ENCODE measurements at places on chromosomes 4 and X. TPM values are rescaled to one million over a fixed set of nuclear protein-coding genes. Genes with fewer than 3 reads are reported as not detected.

The SLC9B1 gene
- 3.1 TPM for total RNA-seq

The ADH6 gene
- not detected for total RNA-seq

The USP17L26 gene
- not detected for total RNA-seq

The SMIM43 gene
- total RNA-seq, result not detected

The HGFAC gene
- 9.4 TPM for total RNA-seq

The ABCD1 gene
- 13.5 TPM for total RNA-seq

The SPATA4 gene
- not detected for total RNA-seq

The BTK gene
- 1.1 TPM for total RNA-seq

The LPAR4 gene
- total RNA-seq, result 3.2 TPM

The ARHGEF9 gene
- 138 TPM for total RNA-seq

The MAPK10 gene
- total RNA-seq, result 92.6 TPM

The SPANXC gene
- not detected for total RNA-seq

The GRSF1 gene
- total RNA-seq, result 61.1 TPM

DNA sequence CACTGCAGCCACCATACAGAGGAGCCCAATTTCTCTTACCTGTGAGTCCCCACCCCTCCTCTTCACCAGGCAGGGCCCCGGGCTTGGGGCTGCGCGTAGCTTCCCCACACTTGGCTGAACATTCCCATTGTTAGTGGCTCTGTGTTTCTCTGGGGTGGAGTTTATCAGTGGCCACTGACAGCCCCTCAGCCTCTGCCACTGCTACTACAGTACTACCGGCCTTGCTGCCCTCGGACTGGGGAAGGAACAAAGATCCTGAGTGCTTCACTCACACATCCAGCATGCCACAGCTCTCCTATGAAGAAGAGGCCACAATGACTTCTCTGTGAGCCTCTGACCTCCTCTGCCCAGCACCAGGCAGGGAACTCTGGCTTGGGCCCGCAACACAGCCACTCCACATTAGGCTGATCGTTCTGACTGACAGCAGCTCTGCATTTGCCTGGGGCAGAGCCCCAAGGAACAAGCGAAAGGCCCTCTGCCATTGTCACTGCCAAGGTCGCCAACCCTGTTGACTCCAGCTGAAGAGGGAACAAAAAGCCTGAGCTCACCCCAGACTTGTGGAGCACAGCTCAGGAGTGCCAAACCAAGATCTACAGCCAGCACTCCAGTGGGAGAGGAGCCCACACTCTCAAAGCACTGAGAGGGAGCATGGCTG is 24.0 kb downstream of the ABCB7 start:
- DNase-seq, result no peak

GRCh38 chr4:24719615-24720014 is 75.8 kb upstream of the SOD3 start:
- no peak for DNase-seq

GRCh38 chr4:127355743-127356142 is 277.0 kb upstream of the INTU start:
- DNase-seq, result no peak

DNA sequence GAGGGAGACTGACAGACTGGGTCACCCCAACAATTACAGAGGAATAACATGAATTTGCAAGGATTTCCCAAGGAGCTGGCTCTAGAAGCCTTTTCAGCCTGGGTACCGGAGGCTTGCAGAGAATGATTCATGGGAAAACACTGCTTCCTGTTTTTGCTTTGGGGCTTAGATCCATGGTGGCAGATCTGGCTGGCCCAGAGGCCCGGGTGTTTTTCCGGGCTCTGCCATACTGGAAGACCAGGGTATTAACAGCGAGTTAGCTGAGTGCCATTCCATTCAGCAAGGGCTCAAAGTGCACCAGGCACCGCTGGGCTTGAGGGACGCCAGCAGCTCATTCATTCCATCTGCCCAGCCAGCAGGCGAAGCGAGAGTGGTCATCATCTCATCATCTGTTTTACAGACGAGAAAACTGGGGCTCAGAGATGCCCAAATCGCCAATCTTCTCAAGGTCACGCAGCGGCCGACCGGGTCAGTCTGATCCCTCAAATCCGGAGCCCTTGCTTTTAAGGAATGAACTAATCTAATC is 1.3 kb downstream of the WDR1 start:
- no peak for DNase-seq

GRCh38 chrX:38868941-38869401 is 67.7 kb downstream of the MID1IP1 start:
- DNase-seq, result no peak

- DNase-seq, result no peak
Measured at GRCh38 chr4:172515266-172515879, 653.2 kb upstream of the GALNT7 start.

DNA sequence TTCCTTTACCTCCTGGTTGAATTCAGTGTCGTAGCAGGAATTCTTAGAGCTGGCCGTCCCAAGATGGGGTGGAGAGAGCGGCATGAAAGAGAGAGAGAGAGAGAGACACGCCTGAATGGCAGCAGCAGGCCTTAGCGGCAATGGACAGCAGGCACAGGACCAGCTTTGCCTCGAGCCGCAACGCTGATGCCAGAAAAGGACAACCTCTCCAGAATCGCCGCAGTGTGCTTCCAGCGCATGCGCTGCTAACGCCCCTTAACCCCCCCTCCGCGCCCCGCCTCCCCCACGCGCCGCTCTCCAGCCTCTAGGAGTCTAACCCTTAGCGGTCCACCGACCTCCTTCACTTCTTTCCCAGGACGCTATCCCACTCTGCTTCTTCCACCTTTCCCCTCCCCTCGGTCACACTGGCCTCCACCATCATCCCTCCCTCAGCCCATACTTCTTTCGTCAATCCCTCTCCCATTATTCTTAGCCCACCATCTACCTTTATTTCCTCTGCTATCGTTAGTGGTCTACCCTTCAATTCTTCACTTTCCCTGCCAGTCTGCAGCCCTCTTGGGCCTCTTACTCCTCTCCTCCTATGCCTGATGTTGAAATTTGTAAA is 10.5 kb upstream of the ZCCHC13 start:
- DNase-seq, result peak; percentile 78

DNA sequence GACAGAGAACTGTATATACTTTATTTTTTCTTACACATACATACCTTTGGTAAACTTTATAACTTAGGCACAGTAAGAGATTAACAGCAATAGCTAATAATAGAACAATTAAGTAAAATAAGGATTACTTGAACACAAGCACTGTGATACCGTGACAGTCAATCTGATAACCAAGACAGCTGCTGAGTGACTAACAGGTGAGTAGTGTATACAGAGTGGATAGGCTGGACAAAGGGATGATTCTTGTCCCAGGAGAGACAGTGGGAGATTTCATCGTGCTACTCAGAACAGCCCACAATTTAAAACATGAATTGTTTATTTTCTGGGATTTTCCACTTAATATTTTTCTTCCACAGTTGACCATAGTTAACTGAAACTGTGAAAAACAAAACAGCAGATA is 411.8 kb downstream of the PPP1R2C start:
- DNase-seq, result no peak

DNA sequence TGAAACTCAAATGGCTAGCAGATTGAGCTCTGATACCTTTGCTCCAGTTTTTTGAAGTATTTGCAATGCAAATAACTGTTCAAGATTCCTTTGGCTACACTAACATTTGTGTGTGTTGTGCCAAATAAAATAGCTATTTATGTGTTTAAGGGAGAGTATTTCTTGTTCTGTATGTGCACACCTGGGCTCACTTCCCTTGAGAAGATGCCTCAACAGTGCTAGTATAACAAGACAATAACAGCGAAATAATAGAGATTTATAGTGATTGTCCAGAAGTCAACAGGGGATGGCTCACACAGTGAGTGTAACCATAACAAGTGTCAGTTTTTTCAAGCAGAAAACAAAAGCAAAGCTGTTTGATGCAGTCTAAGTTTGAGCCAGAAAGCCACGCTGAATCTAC is 460.5 kb downstream of the CENPC start:
- DNase-seq, result no peak

GRCh38 chr4:54063229-54063628 is 1.2 kb downstream of the CHIC2 start:
- no peak for DNase-seq

GRCh38 chr4:11081006-11081405 is 347.7 kb downstream of the HS3ST1 start:
- DNase-seq, result no peak

DNA sequence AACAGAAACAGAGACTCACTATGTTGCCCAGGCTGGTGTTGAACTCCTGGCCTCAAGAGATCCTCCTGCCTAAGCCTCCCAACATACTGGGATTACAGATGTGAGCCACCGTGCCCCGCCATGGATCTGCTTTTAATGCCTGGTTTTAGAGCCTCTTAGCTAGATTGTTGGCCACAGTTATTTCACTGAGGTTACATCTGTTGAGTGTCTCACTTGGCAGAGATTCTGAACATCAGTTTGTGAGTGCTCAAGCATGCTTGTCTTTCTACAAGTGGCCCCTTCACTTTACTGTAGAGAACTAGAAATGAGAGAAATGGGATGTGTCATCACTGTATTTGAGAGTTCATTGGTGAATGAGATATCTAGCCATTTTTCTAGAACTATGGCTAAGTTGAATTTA is 218.5 kb downstream of the APBB2 start:
- no peak for DNase-seq

- DNase-seq, result no peak
Measured at GRCh38 chr4:47733302-47734175, 104.3 kb downstream of the CORIN start.

DNA sequence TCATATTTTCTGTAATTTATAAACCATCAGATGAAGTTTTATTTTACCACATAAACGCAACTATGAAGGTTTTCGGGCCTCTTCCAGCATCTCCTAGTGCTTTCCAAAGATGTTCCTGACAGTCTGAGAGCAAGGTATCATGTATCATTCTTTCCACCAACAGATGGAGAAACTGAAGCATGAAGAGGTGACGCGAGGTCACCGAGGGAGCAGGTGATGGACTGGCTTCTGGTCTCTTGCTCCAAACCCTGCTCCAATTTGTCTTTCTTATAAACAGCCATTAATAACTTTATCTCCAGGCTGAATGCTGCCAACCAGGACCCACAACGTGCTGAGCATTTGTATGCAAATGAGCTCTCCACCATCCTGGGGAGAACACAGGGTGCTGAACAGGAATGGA is 86.3 kb upstream of the MAML3 start:
- no peak for DNase-seq

- no peak for DNase-seq
Measured at GRCh38 chrX:40272776-40273175, 175.0 kb upstream of the BCOR start.

DNA sequence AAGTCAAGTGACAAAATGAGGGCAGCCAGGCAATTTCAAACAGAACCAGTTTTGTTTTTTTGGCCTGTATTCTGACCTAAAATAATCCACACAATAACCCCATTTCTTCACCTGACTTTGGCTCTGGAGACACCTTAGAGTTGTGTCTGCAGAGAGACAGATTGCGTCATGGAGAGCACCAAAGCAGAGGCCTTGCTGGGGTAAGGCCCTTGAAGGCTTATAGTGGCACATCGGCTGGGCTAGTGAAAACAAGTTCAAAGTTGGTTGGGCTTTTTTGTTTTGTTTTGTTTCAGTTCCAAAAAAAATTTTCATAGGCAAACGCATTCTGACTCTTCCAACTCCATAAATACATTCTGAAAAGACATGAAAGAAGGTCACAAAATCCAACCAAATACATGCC is 34.4 kb downstream of the PARM1 start:
- no peak for DNase-seq

- no peak for DNase-seq
Measured at GRCh38 chr4:176798540-176798939, 5.8 kb upstream of the VEGFC start.

DNA sequence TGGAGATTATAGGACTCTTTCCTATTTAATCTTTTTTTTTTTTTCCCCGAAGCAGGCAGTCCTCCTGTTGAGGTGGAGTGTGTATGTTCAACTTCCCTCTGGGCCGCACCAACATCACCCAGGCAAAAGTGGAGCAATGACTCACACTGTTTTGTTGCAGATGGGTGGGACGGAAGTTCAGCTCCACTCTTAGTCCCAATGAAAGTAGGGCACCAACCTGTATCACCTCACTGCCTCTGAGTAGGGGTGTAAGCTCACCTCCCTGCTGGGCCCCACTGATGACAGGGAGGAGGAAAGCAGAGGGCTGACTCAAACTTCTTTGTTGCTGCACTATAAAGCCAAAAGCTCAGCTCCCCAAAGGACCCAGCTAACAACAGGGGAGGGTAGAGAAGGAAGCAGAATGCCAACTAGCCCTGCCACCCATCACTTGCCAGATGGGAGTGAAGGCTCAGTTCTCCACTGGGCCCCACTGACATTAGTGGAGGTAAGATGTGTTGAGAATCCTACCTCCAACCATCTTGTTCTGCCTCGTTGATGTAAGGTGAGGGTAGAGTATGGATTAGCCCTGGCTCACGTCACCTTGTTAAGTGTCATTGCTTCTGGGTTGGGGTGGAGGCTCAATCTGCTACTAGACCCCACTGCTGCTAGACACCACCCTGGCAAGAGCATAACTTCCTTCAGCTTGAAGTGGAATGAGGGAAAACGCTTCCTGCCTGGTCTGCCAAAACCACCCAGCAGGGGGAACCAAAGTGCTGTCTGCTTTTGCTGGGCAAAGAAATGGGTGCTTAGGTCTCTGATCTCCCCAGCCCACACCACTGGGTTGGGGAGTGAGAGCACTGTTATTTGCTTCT is 14.1 kb downstream of the RPS6KA3 start:
- peak; percentile 70 for DNase-seq

DNA sequence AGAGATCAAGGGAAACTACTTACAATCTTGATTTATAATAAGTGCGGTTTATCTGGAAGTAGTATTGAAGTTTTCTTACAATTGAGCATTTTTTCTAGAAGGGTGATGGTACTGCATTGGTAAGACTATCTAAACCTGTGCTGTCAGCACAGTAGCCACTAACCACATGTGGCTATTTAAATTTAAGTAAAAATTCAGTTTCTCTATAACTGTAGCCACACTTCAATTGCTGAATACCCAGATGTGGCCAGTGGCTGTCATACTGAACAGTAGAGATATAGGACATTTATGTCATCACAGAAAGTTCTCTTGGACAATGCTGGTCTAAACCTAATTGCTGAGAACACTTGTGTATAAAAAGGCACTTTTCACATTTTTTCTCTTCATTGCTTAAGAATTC is 222.7 kb downstream of the CBR4 start:
- DNase-seq, result no peak

GRCh38 chr4:54539500-54540029 is 118.2 kb upstream of the KIT start:
- DNase-seq, result peak; percentile 87

- no peak for DNase-seq
Measured at GRCh38 chr4:5203993-5204310, 152.7 kb downstream of the STK32B start.

DNA sequence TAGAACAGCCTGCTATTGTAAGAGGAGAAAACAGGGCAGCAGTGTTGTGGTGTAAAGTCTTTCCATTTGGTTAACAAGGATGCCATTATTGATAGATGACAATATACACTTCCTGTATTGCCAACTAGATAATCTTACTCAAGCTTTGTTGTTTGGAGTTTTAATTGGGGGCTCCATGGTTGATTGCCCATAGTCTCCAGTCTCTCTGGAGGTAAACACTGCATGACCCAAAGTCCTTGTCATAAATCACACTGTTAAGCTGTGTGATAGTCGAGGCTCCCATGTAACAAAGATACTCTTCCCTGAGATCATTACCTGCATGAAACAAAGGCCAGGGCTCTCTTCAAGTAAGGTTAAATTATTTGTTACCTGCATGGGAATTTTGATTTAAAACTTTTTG is 394.6 kb downstream of the C4orf33 start:
- no peak for DNase-seq

GRCh38 chrX:139691493-139691842 is 16.5 kb downstream of the MCF2 start:
- peak; percentile 17 for DNase-seq

- peak; percentile 50 for DNase-seq
Measured at GRCh38 chr4:136680271-136680670, 852.0 kb downstream of the PCDH18 start.

- no peak for DNase-seq
Measured at GRCh38 chrX:118864063-118864635, 40.5 kb downstream of the ZCCHC12 start.

All from glutamatergic neuron (in vitro differentiated cells).